Epithelial cell of esophagus (primary cell): ENCODE measurements at places on chromosomes 2 and 18.

DNA sequence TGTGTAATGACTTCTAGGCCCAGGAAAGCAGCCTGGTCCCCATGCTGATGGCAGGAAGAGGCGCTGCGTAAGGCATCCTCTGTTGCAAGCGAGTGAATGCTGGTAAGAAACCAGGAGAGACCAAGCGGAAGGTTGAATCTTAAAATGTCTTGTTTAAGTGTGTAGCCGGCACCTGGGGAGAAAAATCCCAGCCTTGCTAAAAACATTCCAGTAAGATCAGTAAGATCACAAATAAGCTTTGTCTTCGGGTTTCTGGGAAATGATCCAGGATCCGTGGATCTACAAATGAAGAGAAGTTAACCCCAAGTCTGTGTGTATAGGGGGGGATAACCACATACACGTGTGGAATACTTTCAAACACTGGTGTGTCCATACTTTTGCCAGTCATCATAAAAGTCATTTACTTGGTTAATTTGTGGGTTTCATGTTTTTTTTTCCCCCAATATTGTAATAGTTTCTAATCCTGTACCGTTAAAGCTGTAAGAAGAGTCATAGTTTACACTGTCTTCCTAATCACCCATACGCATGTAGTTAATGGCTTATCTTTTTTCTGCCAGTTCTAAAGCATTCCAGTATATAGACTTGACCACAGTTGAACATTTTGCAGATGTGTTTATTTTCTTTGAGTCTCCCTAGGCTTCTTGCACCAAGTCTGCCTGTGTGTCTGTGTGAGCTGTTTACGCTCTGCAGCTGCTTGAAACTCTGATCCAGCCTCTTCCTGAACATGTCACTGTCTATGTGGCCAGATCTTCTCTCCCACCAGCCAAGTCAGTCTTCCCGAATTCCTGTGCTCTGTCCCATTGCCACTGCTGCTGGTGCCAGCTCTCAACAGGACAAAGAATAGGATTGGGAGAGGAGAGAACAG lies 135.9 kb upstream of the ARL4C start:
- DNase-seq = no peak

- DNase-seq = no peak
These were observed 67.6 kb downstream of the OLA1 start for GRCh38 chr2:174180726-174181236.

GRCh38 chr18:63545000-63545399 lies 2.8 kb downstream of the SERPINB12 start:
- DNase-seq = no peak

- DNase-seq = no peak
These were observed 29.1 kb downstream of the EMX1 start for GRCh38 chr2:72946466-72946865.

DNA sequence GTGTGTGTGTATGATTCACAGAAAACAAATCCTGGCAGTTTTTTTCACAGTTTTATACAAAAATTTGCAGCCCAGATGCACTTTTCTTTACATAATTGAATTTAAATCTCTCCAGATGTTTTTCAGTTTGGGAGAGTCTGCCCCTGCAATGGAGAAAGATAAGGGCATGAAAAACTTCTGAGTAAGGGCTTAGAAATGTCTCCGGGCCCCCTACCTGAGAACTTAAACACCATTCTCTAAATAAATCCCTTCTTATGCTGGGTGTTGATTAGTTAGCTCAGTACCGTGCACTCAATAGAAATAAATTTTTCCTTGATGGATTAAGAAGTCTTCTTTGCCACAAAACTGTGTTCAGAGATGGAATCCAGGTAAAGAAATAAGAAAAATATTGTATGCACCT lies 64.5 kb downstream of the DPP4 start:
- no peak for DNase-seq

DNA sequence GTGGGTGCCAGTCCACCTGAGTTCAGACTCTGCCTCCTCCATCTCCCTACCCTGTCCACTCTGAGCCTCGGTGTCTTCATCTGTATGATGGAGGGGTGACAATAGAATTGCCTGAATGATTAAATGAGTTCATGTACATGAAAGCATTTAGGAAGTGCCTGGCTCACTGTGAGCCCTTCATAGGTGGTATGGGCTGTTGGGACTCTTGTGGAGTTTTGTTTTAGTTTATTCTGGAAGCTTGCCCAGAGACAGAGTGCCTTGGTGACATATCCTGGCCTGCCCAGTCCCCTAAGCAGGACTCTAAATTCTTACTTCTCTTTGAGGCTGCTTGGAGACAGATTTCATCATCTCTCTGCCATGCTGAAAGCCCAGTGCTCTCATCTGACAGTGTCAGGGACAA lies 24.5 kb upstream of the GIGYF2 start:
- DNase-seq = no peak

DNA sequence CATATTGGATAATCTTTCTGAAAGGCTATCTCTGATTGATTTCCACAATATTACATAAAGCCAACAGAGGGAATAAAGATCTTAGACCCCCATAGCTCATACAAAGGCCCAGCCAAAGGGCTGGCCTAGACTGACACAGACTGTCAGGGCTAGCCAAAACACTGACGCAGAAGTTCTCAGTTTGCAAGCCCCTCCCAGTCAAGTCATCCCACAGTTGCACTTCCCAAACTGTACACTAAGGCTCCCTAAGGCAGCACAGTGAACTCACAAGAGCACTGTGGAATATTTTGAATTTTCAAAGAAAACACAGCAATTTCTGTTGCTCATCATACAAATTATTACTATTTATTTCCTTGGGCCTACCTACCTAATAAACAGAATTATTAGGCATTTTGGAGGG lies 244.9 kb downstream of the SP3 start:
- peak; percentile 48 for DNase-seq

DNA sequence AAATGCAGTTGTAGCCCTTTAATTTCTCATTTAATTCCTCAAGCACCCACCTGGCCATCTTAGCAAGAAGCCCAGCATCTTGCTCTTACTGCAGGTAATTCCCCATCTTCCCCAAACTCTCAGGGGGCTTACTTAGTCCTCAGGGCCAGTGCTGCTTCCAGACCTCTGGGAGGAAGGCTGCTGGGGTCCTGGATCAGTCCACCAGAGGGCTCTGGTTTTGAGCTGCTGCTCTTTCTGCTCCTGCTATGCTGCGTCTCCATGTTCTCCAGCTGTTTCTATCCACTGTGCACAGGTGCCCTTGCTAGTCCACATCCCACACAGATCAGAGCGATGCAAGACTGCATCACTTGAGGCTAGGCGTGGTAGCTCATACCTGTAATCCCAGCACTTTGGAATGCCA lies 34.5 kb upstream of the TMEM87B start:
- no peak for DNase-seq

- no peak for DNase-seq
These were observed 104.0 kb upstream of the MGAT5 start for GRCh38 chr2:134149904-134150303.

- no peak for DNase-seq
These were observed 169.6 kb upstream of the HAAO start for GRCh38 chr2:42961961-42962360.

- DNase-seq = no peak
These were observed 517.9 kb downstream of the PLCL1 start for GRCh38 chr2:198322275-198322674.

GRCh38 chr2:182165202-182165601 lies 179.5 kb downstream of the PPP1R1C start:
- DNase-seq = peak; percentile 51

GRCh38 chr2:122061831-122062230 lies 306.4 kb downstream of the TSN start:
- no peak for DNase-seq

DNA sequence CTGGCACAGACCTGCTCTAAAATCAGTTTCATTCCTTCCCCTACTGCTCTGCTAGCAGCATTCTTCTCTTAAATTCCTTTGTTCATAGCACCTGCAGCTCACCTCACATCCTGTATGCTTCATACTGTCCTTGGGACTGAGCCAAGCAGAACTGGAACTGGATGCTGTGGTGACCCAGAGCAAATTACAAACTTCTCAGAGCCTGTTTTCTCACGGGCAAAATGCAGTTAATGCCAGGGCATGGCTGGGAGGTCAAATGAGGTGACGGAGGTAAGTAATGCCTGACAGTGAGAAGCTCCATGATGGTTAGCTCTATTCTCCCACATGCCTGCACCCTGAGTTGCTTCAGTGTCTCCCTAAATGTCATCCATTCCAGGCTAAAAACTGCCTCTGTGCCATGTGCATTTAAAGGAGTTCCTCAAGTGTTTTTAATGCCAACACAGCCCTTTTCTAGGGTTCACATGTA lies 29.7 kb downstream of the C2orf42 start:
- DNase-seq = peak; percentile 78

GRCh38 chr2:28616396-28616999 lies 120.6 kb downstream of the PLB1 start:
- no peak for DNase-seq

DNA sequence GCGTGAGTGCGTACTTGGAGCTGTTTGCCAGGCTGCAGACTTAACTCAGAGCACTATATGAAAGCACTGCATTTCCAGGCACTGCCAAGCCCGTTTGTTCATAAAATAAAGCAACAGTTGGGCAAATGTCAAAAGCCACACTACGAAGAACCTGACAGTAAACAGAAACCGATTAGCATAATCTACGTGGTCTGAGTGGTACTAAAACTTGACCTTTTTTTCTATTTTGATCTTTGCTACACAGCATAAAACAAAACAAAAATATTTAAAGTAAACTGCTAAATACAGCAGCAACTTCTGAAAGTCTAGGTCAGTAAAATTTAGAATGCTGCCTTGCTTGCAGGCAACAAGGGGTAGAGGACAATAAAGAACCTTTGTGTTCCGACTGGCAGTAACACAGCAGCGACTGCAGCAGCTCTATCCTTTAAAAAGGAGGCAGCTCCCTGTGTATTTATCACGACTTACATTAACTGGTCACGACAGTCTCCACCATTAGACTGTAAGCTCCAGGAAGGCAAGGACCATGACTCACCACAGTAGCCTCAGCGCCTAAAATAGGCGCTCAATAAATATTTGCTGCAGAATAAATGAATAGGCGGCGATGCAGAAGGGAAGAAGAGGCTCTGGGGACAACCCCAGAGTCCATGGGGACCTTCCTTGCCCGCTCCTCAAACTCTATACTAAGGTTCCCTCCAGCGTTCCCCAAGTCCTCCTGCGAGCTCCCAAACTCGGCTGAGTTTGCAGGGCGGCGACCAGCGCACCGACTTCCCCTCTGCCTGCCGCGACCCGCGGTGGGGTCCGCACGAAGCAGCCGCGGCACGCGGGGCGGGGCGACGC lies 902 bp downstream of the SS18 start:
- peak; percentile 51 for DNase-seq

GRCh38 chr2:237878-238277 lies 26.0 kb downstream of the SH3YL1 start:
- no peak for DNase-seq

DNA sequence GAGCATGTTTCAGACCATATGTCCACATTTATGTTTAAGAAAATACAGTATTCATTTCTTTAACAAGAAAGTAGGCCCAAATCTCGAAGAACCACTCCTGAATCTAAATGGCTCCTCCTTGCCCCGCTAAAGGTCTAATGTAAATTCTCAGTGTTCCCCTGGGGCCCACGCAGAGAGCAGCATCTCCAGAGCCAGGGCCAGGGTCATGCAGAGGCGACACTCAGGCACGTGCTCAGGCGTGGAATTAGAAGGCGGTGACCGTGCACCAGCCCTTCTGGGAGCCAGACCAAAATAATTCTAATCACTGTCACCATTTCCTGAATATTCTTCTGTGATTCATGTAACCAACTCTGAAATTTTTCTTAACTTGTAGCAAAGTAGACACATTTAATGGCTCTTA lies 68.3 kb upstream of the MYT1L start:
- DNase-seq = no peak
